ENCODE measurements at places on chromosomes 4 and X.

DNA sequence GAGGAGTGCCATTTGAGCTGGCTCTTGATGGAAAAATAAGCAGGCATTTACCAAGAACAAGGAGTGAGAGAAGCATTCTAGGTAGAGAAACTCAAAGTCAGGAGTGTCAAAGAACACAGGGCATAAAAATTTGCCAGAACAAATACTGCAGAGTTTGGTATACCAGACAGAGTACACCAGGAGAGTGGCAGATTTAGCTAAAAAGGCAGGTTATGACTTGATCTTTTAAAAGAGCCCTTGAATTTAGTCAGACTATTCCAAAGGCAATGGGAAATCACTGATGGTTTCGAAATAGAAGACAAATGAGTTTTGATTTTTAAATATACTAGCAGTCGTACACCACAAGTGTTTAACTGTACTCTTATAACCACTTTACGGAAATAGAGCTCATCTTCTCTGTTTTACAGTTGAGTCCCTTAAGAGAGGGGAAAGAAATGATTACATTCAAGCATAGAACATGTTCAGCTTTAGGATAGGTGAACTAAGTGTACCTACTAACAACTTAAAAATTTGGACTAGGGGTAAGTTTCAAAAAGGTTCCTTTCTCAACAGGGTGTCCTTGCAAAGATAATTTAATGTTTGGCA is 10.2 kb downstream of the UBE2D3 start:
- H3K4me3 ChIP-seq = no peak overlapping the region
- peaks cover 67% of the 10 kb centered on the region for H3K4me1 ChIP-seq
- H3K27me3 ChIP-seq = no peaks in the 10 kb centered on the region
- no peak for DNase-seq

- H3K36me3 ChIP-seq = no peaks in the 10 kb centered on the region
- DNase-seq = no peak
- peaks cover 8% of the 10 kb centered on the region for H3K4me1 ChIP-seq
- H3K27ac ChIP-seq = no peak overlapping the region
These were observed 76.1 kb downstream of the CHST7 start for GRCh38 chrX:46649421-46650260.

- H3K27me3 ChIP-seq = no peaks in the 10 kb centered on the region
- peaks cover 31% of the 10 kb centered on the region for H3K4me1 ChIP-seq
- DNase-seq = no peak
- no peak overlapping the region for H3K27ac ChIP-seq
These were observed 40.1 kb upstream of the SETD7 start for GRCh38 chr4:139596034-139596683.

DNA sequence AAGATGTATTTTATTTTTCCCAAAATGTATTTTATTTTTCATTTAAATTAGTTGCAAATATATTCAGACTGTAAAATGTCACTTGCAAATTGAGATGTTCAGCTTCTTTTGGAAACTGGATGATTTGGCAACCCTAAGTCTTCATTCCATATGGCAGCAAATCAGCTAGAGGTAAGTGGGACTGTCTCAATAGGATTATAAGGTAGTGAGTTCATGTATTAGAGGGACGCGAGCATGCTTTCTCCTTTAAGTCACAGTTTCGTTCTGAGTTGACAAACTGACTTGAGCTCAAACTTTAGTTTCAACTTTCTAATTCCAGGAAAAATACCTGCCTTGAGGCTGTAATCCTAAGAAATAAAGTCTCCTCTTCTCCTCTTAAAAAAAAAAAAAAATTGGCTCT is 44.2 kb upstream of the TMEM131L start:
- H3K36me3 ChIP-seq = no peaks in the 10 kb centered on the region
- no peaks in the 10 kb centered on the region for H3K4me1 ChIP-seq
- no peak overlapping the region for H3K4me3 ChIP-seq
- H3K27me3 ChIP-seq = no peaks in the 10 kb centered on the region
- no peak overlapping the region for H3K27ac ChIP-seq
- no peak for DNase-seq

DNA sequence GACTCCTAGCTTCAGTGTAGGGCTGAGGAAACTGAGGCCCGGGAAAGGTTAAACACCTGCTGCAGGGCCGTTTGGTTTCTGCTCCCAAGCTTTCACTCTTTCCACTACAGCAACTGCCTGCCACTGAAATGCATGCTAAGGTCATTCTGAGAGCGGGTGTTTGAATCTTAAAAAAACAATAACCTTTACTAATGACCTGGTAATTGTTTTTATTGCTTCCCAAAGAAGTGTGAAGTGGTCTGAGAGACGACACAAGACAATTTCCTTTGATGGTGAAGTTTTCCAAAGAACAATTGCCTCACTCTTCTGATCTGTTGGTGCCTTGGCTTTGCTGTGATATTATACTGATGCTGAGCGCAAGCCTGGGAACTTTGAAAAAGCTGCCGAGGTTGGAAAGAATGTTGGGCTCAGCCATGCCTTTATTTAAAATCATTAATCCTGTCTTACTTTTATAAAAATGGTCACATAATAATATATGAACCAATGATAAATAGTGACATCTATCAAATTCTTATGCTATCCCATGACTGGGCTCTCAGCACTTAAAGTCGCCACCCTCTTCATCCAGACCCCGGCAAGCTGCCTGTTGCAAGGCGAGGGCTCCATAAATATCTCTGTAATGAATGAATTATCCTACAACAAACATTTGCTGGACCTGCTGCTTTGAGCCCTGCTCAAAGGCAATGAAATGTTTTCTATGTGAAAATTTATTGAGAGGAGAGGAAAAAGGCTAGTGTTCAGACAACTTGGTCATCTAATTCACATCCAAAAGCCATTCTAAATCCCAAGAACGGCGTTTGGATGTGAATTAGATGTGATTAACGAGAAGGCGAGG is 67.8 kb upstream of the SOD3 start:
- no peaks in the 10 kb centered on the region for H3K27me3 ChIP-seq
- no peak for DNase-seq
- no peaks in the 10 kb centered on the region for H3K36me3 ChIP-seq
- H3K27ac ChIP-seq = no peak overlapping the region
- H3K4me3 ChIP-seq = no peak overlapping the region

- no peaks in the 10 kb centered on the region for H3K27me3 ChIP-seq
- no peak overlapping the region for H3K27ac ChIP-seq
- H3K4me1 ChIP-seq = no peaks in the 10 kb centered on the region
- DNase-seq = no peak
- H3K4me3 ChIP-seq = no peak overlapping the region
- peaks cover 36% of the 10 kb centered on the region for H3K36me3 ChIP-seq
These were observed 23.0 kb downstream of the FHDC1 start for GRCh38 chr4:152959080-152959479.

DNA sequence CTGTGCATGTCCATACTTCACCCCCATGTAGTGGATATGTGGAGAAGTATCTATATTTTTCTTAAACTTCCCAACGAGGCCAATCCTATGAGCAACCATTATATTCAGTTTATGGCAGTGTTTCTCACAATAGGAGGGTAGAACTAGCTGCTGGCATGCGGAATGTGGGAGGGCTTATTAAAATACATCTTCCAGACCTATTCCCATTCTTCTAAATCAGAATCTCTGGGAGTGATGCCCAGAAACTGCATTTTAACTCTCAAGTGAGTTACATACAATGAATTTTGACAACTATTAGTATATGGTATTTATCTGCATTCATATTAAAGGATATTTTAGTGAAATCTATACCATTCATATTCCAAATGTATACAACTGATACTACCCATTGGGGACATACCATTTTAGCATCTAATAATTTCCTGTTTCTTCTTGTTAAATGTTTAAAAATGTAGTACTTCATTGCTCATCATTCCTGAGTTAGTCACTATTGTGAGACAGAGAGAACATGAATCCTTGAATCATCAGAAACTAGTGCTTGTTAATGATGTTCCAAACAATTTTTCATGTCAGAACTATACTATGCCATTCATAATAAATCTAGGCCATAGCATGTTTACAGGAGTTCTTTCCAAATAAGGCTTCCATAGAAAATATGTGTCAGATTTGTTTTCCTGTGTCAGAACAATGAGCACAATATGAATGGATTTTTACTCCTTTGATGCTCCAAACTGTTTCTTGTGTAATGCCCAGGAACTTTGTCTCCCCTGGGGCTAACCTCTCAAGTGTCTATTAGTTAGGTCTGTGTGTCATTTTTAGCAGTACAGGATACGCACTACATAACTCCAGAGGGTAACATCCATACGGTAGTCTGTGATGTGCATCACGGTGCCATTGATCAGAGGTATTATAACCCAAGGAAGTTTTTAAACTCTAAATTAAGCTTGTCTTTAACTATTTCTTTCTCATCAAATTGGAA is 198.8 kb upstream of the BMP3 start:
- peaks cover 12% of the 10 kb centered on the region for H3K4me1 ChIP-seq
- H3K4me3 ChIP-seq = no peak overlapping the region
- no peaks in the 10 kb centered on the region for H3K27me3 ChIP-seq
- no peaks in the 10 kb centered on the region for H3K36me3 ChIP-seq

DNA sequence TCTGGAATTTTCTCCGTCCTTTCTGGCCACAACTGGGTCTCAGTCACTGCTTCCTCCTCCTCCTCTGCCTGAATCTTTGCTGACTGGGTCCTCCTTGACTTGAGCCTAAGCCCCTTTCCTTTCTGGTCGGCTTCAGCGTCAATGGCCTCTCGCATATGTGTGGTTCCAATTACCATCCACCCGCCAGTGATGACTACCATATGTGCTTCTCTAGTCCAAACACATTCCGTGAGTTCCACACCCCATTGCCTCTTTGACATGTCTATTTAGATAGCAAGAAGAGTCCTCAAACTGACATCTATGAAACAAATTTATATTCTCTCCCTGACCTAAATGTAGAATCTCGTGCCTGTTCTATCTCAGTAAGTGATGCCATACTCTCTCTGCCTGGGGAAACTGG is 19.8 kb downstream of the MXRA5 start:
- DNase-seq = no peak
- no peak overlapping the region for H3K27ac ChIP-seq
- no peaks in the 10 kb centered on the region for H3K27me3 ChIP-seq
- H3K4me3 ChIP-seq = no peak overlapping the region
- no peaks in the 10 kb centered on the region for H3K4me1 ChIP-seq

- no peak overlapping the region for H3K27ac ChIP-seq
- no peaks in the 10 kb centered on the region for H3K27me3 ChIP-seq
- no peaks in the 10 kb centered on the region for H3K36me3 ChIP-seq
- DNase-seq = no peak
These were observed 192.5 kb downstream of the ASMT start for GRCh38 chrX:1807301-1807731.

- H3K27me3 ChIP-seq = no peaks in the 10 kb centered on the region
- H3K36me3 ChIP-seq = no peaks in the 10 kb centered on the region
- no peak overlapping the region for H3K4me3 ChIP-seq
- H3K27ac ChIP-seq = no peak overlapping the region
- no peaks in the 10 kb centered on the region for H3K4me1 ChIP-seq
- no peak for DNase-seq
These were observed 46.1 kb upstream of the TSPAN7 start for GRCh38 chrX:38515291-38515690.
